Hippocampal formation (tissue), 2 donors: ENCODE measurements at places on chromosomes 11 and 22.

DNA sequence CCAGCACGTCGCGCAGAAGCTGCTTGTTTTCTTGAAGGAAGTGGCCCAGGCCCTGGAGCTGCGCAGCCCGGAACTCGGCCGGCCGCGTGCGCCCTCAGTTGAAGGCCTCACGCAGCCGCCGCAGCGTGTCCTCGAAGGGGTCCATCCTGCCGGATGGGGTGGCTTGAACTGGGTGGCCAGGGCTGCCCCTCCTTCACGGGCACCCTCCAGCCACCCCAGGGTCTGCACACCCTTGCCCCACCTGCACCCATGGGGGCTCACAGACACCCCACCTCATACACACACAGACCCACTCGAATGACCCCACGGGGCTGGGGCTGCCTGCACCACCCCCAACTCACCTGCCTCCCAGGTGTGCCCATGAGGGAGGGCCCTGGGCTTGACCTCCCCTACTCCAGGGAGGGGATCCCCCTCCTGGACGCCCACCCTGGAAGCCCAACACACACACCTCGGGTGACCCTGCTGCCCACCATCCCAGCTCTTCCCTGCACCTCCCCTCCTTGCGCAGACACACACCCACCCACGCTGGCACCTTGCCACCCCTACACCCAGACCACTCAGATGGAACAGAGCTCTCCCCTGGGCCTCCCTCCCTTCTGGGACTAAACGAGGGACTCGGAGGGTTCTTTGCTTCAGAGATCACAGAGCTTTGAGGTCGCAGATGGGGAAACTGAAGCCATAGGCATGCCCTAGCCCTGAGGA, 6.8 kb downstream of the ALDH3B2 start:
- no peak for DNase-seq

- no peak for DNase-seq
These were observed 30.2 kb upstream of the KLHL35 start for GRCh38 chr11:75463106-75463774.

- DNase-seq, result no peak
These were observed 362.7 kb upstream of the CCDC90B start for GRCh38 chr11:83648610-83649527.

DNA sequence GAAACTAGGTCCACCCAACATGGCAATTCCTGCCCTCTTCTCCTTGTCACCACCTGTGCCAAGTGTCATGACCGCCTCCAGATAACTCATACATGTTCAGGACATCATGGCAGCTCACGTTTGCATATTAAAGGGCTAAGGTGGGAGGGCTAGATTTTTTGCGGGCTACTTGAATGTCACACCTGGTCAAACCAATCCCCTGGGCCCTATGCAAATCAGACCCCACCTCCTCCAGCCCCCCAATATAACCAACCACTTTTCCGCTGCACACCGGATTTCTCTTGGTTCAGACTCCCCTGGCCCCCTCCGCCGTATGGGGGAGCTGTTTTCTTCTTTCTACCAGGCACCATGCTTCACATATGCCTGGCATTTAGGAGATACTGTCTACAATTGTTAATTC, 12.6 kb downstream of the UPB1 start:
- no peak for DNase-seq

DNA sequence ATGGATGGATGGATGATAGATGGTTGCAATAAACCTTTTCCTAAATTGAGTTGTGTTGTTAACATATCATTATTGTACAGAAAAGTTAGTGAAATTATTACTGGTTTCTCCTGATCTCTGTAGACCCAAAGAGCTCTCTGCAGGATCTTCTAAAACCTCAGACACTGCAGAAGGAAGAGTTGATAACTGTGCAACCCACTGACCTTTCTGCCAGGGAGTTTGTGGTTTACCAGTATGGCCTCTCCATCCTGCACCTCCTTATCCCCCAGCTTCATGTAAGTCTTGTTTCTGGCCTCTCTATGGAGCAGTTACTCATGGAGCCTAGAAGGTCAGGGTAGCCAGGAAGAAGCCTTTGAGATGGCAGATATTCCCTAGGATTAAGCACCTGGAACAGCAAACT, 45.6 kb downstream of the BTG4 start:
- no peak for DNase-seq

DNA sequence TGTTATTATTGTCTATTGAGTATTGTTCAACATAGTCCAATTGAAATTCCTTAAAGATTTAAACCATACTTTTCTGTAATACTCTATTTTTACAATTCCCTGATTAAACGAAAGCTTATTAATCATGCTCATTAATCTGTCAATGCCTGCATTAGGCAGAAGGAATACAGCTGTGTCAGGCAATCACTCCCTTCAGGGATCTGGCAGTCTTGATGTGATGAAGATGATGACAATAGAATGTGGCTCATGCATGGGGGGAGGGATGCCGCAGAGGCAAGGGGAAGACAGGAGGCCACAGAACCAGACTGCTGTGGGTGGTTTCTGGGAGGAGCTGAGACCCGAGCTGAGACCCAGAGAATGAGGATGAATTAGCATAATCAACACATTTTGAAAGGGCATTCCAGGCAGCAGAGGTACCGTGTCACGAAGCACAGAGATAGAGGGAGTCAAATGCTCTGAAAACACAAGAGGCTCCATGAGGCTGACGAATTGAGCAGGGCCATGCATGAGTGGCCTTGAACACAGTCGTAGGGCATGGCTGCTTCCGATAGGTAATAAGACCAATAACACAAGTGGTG, 1075.5 kb downstream of the OPCML start:
- DNase-seq, result no peak

GRCh38 chr22:16961477-16962186, 46.4 kb downstream of the GAB4 start:
- no peak for DNase-seq

GRCh38 chr11:83574519-83574918, 288.4 kb upstream of the CCDC90B start:
- no peak for DNase-seq

GRCh38 chr11:100929377-100929776, 200.2 kb downstream of the PGR start:
- DNase-seq, result no peak

GRCh38 chr11:111729071-111729830, 36.9 kb downstream of the PPP2R1B start:
- no peak for DNase-seq
